ENCODE measurements at places on chromosomes 12 and 14.

GRCh38 chr14:86639146-86639545, 1109.2 kb downstream of the FLRT2 start:
- no peak for DNase-seq

- DNase-seq, result no peak
Measured at GRCh38 chr14:22610931-22611330, 12.8 kb downstream of the ABHD4 start.

DNA sequence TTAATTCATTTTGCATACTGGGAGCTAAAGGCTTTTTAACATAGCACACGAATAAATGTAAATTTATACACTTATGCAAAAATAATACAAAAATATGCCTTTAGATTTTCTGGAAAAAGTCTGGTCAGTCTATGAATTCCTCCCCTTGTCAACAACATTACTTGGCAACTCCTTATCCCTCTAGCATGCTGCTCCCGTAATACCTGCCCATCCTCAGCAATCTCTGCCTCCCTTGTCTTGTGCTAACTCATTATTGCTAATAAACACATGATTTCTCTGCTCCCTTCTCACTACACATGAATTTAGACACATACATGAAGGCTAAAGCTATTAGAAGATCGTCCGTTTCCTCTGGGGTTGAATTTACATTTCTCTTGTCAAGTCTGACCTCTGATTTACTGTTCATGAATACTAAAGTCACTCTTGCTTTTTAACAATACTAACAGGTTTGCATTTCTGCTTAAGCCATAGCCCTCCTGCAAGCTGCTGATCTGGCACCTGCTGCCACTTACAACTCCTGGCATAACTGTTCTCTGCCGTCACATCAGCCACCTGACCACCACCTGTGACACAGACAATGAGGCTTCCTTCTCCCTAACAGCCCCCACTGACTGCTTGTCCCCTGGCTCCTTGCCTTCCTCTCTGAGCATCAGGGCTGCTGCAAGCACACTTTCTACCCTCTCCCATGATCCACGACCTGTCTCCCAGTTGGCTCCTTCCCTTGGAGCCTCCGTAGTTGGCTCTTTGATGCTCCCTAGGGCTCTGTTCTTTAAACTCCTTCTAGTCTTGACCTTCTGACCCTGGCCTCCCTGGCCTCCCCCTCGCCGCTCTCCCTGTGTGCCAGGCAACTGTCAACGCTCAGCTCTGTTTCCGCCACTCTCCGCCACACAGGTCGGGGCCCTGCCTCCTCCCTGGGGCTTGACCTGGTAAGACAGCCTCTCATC, 177.6 kb downstream of the CALM1 start:
- peak; percentile 69 for DNase-seq

GRCh38 chr12:56634242-56634836, 4.2 kb upstream of the BAZ2A start:
- DNase-seq, result no peak

DNA sequence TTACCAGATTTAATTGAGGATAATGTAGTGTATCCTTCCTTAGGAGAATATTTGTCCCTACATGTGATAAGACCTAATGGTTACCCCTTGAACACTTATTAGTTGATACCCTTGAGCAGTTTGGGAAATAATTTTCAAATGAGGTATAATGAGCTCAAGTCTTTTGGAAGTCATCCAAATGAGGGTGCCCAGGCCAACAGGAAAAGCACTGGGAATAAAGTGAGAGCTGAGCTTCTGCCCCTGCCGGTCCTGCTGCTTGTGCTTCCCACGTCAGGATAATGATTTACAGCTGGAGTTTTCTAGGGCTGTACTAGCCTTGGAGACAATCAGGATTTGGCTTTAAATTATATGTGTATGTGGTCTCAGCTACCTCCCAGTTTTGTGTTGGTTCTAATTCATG, 178.8 kb upstream of the FRMD6 start:
- DNase-seq, result no peak

GRCh38 chr12:28024231-28024995, 51.9 kb upstream of the PTHLH start:
- DNase-seq, result no peak

- DNase-seq, result no peak
Measured at GRCh38 chr14:103904493-103905107, 23.7 kb upstream of the TDRD9 start.

DNA sequence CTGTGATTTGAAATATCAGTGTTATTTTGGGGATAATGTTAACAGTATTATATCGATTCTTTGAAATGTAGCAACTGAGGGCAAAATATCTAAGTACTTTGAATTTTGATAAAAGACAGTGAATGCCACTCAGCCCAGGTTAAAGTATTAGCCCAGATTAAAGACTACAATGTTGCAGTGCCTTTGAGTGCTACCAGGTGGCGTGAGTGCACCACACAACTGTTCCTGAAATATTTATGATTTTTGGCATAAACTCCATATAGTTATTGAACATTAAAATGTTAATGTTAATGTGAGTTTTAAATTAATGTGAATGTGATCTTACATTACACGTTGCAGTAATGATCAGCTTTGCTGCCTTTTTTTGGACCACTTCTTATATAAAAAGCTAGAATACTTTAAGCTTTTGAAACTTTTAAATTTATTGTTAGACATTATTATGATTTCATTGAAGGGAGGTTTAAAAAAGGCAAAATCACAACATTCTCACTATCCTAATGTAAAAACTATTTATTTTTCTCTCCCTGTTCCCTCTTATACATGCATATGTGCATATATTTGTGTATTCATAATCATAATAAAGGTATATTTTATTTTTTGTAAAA, 22.5 kb downstream of the MRPS35 start:
- DNase-seq, result no peak

GRCh38 chr12:70643939-70644338, 6.7 kb upstream of the PTPRB start:
- DNase-seq, result no peak

DNA sequence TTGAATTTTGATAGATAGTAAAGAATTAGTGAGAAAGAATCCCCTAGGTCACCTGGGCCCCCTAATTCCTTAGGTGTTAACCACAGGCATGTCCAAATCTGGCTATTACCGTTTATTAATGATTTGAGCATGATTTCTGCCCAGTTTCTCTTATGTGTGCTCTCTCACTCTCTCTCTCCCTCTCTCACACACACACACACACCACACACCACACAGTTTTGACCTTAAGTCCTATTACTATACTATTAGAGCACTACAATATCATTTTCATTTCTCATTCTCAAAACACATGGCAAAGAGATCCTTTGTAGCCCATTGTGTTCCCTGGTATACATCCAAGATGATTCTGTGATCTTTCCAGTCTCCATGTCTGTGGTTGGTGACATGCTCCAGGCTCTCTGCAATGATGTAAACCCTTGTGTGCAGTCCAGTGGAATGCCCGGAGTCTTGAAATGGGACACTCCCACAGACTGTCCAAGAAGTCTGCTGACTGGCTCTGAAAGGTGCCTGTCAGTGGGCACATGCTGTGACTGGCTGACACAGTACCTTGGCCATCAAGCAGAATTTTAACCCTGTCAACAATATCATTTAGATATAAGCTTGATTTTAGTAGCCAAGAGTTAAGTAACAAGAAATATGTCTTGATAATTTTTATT, 96.2 kb downstream of the FIGNL2 start:
- DNase-seq, result peak; percentile 73

DNA sequence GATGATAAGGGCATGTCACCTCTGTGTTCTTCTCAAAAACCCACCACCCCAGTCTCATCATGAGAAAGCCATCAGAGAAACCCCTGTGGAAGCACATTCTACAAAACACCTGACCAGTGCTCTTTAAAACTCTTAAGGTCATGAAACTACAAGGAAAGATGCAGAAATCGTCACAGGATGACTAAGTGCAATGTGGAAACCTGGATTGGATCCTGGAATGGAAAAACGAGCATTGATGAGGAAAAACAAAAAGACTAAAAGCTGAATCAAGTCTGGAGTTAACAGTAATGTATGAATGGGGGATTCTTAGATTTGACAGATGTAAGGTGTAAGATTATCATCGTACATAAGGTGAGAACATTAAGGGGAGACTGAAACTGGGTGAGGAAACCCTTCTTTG, 211.0 kb downstream of the TBX5 start:
- DNase-seq, result no peak

- DNase-seq, result no peak
Measured at GRCh38 chr12:103397536-103397935, 98.2 kb downstream of the C12orf42 start.

DNA sequence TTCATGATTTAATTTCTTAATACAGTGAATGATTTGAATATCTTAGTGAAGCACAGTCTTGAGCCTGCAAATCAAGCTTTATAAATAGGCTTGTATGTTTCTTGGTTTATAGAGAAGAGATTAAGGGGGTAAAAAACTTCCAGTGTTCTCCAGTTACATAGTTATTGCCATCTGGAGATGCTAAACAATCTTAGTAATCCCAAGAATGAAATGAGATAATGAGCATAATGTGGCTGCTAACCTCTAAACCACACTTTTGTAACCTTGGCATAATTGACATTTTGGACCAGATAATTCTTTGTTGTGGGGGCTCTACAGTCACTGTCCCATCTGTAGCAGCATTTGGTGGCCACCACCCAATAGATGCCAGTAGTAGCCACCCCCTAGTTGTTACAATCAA, 316.8 kb downstream of the CCDC91 start:
- no peak for DNase-seq

DNA sequence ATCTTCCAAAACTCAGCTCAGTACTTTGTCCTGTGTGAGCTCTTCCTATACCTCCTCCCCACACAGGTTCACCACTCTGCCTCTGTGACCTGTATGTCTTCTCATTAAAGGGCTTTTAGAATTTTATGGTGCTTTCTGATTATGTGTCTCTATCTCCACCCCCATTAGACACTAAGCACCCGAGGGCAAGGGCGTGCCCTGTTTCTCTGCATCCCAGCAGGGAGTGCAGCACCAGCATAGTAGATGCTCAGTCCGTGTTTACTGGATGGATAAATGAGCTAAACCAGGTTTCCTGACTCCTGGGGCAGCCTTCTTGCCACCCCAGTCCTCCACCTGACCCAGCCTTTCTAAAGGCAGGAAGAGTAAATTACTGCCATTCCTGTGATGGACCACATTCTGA, 333.8 kb downstream of the CACNA1C start:
- DNase-seq, result no peak

GRCh38 chr12:52526511-52526951, 6.3 kb upstream of the KRT5 start:
- DNase-seq, result no peak

- no peak for DNase-seq
Measured at GRCh38 chr14:53109105-53110041, 43.8 kb downstream of the DDHD1 start.

DNA sequence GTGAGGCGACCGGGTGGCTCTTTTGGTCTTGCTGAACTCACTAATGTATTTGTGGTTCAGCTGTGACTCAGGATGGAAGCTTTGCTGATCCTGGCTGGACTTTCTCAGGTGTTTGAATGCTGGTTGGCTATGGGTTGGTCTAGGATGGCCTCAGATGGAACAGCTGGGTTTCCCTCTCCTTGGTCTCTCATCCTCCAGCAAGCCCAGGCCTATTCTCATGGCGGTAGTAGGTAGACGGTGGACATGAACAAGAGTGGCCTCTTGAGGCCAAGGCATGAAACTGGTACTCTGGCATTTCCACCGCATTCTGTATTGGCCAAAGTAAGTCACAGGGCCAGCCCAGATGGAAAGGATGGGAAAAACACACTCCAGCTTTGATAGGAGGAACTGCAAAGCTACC, 11.8 kb upstream of the POLR3B start:
- DNase-seq, result no peak

DNA sequence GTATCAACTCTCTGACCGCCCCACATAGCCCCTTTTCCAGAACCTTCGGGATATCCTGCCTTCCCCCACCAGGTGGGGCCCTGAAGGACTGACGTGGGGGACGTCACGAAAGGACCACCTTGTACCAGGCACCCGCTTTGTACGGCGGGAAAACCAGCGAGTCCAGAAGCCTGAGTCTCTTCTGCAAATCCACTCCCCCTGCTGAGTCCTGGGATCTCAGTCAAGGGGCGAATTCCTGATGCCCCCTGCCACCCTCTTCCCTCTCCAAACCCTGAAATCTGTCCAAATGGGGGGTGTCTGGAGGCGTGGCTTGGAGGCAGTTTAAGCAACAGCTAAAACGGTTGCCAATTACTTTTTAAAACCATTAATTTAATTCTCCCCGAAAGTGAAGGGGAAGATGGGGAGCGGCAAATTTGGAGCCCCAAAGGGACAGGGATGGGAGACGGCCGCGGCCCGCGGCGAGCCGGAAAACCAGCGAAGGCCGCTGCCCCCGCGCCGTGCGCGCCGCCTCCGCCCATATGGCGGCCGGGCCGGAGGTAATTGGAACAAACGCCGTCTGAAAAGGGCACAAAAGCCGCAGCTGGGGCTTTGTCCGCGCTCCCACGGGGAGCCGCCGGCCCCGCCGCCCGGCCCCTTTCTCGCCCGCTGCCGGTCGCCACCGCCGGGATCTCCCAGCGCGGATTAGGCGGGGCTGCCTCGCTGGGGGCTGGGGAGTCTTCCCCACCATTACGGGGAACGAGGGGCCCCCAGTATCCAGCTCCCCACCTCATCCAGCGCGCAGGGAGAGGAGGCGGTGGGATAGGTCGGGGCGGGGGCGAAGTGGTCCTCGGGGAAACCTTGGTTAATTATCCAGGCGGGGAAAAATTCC, 6.6 kb downstream of the LHX5 start:
- no peak for DNase-seq

DNA sequence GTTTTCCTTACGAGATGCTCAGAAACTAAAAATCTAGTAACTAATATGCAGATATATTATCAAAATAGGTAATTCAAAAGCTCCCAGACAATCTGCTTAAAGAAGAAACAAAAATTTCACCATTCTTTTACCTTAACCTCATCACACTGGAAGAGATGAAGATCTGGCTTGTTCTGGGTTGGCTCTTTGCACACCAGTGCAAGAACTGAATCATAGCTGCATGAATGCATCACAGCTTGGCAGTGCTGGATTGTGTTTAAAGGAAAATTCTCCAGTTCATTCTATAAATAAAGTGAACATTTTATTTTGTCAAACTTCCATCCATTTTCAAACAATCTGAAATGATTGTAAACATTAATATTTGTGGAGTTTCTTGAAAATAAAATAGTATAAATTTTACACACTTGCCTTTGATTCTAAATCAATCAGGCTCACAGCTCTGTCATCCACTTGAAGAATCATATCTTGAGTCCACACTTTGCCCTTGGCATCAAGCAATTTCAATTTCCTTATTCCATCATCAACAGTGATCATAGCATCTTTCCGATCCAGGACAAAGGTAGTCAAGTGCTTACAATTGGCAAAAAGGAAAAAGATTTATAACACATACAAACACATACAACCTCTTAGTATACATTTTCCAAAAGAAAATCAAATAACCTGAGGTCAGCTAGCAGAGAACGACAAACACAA, 119.8 kb downstream of the EPS8 start:
- DNase-seq, result no peak

GRCh38 chr14:92493492-92493891, 20.1 kb upstream of the RIN3 start:
- DNase-seq, result no peak

GRCh38 chr12:118541934-118542333, 165.6 kb downstream of the SUDS3 start:
- no peak for DNase-seq

- no peak for DNase-seq
Measured at GRCh38 chr14:21095430-21096205, 2.8 kb downstream of the ZNF219 start.

- no peak for DNase-seq
Measured at GRCh38 chr12:109910969-109911348, 10.9 kb downstream of the TCHP start.
